ENCODE measurements at places on chromosomes 2 and 18.

DNA sequence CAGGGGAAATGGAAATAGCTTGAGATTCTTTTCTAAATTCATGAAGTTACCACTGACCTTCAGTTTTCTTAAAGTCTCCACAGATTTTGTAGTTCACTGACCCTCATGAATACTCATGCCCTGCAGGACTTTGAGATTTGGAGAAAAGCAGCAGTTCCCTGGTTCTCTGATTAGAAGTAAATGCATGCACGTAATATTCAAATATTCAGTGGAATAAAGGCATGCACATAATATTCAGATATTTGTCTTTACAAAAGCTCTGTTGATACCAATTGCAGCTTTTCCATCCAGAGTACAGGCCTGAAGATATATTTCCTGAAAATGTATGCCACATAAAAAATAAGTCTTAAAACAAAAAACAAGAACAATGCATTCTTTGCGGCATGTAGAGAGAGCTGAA, 219.8 kb downstream of the ADCYAP1 start:
- no peak for DNase-seq

- no peak for DNase-seq
These were observed 69.9 kb downstream of the INPP5D start for GRCh38 chr2:233130024-233130423.

- DNase-seq = no peak
These were observed 621.2 kb upstream of the ACVR2A start for GRCh38 chr2:147223553-147224060.

GRCh38 chr2:228827056-228827700, 443.9 kb downstream of the PID1 start:
- no peak for DNase-seq

- no peak for DNase-seq
These were observed 861.7 kb upstream of the CNTNAP5 start for GRCh38 chr2:123163398-123163797.

GRCh38 chr18:45726603-45727002, 2.6 kb downstream of the SLC14A1 start:
- DNase-seq = no peak

DNA sequence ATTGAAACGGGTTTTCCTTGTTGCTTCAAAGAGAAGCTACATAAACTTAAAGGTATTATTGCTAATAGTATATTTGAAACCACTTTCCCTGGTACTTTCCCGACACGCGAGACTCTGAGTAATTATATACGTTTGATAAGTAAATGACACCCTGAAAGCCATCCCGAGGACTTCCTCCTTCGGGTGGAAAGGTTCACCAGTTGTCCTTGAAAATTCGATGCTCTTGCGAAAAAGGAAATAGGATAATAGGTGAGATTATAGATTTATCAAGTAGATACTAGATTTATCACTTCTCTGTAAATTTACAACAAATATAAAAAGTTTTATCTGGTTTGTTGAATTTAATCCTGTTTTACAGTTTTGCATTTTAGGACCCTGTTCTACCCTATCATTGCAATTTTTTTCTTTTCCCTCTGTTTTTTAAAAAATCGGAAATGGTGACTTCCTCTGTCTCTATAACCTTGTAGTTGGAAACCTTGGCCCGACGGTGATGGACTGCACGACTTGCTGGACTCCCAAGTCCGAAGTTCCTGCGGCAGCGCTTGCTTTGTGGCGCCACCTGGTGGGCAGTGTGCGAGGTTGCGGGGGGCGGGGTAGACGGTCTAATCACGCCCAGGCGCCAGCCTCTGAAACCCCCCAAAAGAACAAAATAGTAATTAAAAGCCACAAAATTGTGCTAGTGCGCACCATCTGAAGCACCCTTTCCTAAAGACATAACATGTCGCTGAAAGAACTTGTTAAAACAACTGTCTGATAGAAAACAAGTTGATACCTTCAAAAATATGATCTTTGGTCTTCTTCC, 972 bp upstream of the DLX2 start:
- DNase-seq = peak; percentile 54

Measured in stimulated activated CD8-positive, alpha-beta memory T cell treated with anti-CD3 and anti-CD28 coated beads, Interleukin-4, amount 100 ng/mL, for 4 hours (primary cell).